ENCODE measurements at places on chromosomes 7 and 10.

GRCh38 chr10:117547016-117547715 is 4.6 kb downstream of the EMX2 start:
- no peak for DNase-seq

- no peak for DNase-seq
Observed at GRCh38 chr7:85094046-85094725, 92.7 kb downstream of the SEMA3D start.

GRCh38 chr10:69100136-69100872 is 12.4 kb downstream of the SRGN start:
- no peak for DNase-seq

DNA sequence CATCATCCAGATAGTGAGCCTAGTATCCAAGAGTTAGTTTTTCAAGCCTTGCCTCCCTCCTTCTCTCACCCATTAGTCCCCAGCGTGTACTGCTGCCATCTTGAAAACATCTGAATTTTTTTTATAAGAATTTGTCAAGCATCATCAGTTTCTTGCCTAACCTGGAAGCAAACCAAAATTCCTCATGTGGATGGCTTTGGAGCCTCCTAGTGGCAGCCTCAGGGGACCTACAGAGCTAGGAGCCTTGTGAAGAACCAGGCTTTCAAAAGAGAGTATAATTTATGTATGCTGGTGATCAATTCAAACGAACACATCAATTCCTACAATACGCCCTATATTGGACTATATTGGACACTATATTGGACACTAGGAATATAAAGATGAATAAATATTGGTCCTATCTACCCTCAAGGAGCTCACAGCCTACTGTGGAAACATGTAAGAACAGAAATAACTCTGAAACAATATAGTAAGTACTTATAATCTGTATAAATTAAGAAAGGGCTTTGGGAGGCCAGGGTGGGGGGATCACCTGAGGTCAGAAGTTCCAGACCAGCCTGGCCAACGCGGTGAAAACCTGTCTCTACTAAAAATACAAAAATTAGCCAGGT is 63.4 kb downstream of the HPSE2 start:
- peak; percentile 17 for DNase-seq

GRCh38 chr7:105444342-105444987 is 55.7 kb upstream of the SRPK2 start:
- DNase-seq, result no peak

DNA sequence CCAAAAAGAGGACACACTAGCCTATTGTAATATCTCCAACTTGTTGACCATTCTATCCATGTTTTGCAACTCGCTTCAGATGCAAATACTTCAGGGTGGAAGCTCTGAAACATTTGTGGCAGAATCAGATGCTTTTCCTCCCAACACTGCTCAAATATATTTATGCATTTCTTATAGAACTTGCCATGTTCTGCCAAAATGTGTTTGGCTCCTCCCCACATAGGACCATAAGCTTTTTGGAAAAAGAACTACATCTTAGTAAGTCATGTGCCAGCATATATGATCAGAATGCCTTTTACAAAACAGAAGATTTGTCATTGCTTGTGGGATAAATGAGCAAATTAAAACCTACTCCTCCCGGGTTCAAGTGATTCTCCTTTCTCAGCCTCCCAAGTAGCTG is 484.5 kb downstream of the TNS3 start:
- no peak for DNase-seq

DNA sequence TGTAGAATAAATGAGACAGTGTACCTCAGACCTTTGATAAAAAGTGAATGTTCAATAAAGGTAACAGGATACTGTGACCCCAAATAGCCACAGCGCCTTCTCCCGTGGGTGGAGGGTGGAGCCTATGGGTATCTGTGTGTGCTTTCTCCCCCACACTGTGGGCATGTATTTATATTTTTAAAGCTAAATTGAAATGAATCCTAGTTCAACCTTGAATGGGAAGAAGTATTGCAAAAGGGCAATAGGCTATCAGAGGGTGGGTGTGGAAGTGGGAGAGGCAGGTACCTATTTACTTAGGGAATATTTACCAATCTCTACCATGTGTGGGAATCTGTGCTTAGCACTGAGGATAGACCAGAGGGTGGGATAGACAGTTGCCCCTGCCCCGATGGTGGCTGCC is 68.9 kb downstream of the PFKFB3 start:
- no peak for DNase-seq

- DNase-seq, result no peak
Observed at GRCh38 chr7:68246189-68246633, 1249.6 kb downstream of the TYW1 start.

GRCh38 chr7:35781767-35782515 is 18.9 kb upstream of the SEPTIN7 start:
- DNase-seq, result no peak

DNA sequence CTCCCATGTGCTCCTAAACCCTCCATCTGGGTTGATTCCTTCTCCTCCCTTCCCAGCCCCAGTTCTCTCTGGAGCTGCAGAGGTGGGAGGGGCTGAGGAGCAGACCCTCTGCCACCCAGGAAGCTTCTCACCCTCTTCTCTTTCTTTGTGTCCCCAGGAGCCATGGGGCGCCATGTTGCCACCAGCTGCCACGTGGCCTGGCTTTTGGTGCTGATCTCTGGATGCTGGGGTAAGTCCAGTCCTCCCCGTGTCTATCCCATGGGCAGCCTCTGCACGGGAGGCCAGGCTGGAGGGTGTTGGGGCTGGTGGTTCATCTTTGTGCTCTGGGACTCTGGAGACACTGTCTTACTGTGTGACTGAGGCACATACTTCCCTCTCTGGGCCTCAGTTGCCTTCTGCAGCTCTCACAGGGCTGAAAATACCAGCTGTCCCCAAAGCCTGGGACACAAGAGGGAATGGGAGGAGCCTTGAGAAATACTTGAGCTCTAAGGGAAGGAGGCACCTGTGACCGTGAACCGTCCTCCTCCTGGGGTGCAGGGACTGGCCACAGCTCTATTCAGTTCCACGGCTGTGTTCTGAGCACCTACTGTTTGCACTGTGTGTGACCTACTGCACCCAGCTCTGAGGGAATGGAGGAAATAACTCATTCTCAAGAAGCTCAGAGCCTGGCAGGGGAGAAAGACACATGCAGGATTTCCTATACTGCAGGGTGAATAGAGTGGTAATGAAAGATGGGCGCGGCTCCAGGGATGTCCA is 43.1 kb downstream of the CDH23 start:
- no peak for DNase-seq

DNA sequence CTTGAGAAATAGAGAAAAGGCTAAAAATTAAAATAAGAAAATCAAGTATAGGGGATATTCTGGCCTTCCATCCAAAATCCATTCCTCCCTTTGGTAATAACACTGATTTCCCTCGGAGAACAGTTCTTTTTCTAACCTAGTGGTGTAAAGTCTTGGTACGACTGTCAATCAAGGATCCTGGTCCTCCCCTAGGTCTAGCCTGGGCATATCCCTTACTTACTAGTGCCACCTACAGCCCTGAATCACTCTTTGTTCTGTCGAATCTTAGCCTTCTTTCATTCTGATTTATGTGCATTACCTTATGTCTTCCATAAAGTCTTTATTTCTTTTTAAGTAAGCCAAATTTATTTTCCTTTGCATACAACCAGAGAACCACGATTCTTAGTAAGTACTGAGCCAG is 298.7 kb upstream of the LRRTM3 start:
- no peak for DNase-seq

GRCh38 chr7:46428295-46428694 is 507.2 kb upstream of the IGFBP3 start:
- DNase-seq, result no peak

- no peak for DNase-seq
Observed at GRCh38 chr7:114086537-114086913, 167.7 kb upstream of the PPP1R3A start.
